ENCODE measurements at places on chromosomes 7 and 10. TPM values are rescaled to one million over a fixed set of nuclear protein-coding genes. Genes with fewer than 3 reads are reported as not detected.

Gene ADAM22
- total RNA-seq = 2.5 TPM

Gene GPAM
- total RNA-seq = 3.7 TPM

Gene TRIM50
- not detected for total RNA-seq

Gene CPN1
- not detected for total RNA-seq

Gene SLC26A3
- not detected for total RNA-seq

Gene FAM237B
- not detected for total RNA-seq

Gene THAP5
- 21.5 TPM for total RNA-seq

Gene PON3
- not detected for total RNA-seq

Gene CCDC3
- not detected for total RNA-seq

Gene OR2A7
- total RNA-seq = 6.1 TPM

Gene MUC3A
- not detected for total RNA-seq

Gene CXCL12
- not detected for total RNA-seq

GRCh38 chr10:18689498-18689897 lies 30.3 kb downstream of the ARL5B start:
- no peak for DNase-seq
- no peaks in the 10 kb centered on the region for H3K4me1 ChIP-seq
- H3K36me3 ChIP-seq = no peaks in the 10 kb centered on the region
- no peaks in the 10 kb centered on the region for H3K27me3 ChIP-seq
- no peak overlapping the region for H3K27ac ChIP-seq

- H3K36me3 ChIP-seq = no peaks in the 10 kb centered on the region
- H3K27me3 ChIP-seq = no peaks in the 10 kb centered on the region
- DNase-seq = peak; percentile 3
- H3K4me3 ChIP-seq = peak overlapping the region; percentile 72
- H3K4me1 ChIP-seq = no peaks in the 10 kb centered on the region
- peak overlapping the region; percentile 69 for H3K27ac ChIP-seq
Measured at GRCh38 chr10:99658622-99659030, 683 bp upstream of the ENTPD7 start.

DNA sequence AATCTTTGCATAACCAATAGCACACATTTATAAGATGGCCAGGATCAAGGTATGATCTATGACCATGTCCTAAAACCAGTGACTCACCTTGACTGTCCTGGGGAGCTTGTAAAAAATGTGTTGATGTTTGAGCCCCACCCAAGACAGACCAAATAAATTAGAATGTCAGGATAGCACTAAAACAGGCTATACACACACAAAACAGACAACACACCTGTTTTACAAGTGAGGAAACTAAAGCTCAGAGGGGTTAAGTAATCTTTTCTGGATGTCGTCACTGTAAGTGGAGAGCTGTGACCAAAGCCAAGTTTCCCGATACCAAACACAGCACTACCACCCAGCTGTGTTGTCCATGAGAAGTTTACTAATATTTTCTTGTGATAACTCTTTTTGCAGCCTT lies 84.5 kb downstream of the AVL9 start:
- no peak overlapping the region for H3K27ac ChIP-seq
- no peaks in the 10 kb centered on the region for H3K27me3 ChIP-seq
- peaks cover 6% of the 10 kb centered on the region for H3K36me3 ChIP-seq
- H3K4me3 ChIP-seq = no peak overlapping the region
- DNase-seq = no peak

- no peak overlapping the region for H3K4me3 ChIP-seq
- DNase-seq = no peak
Measured at GRCh38 chr10:32982293-32982709, 24.3 kb upstream of the ITGB1 start.

DNA sequence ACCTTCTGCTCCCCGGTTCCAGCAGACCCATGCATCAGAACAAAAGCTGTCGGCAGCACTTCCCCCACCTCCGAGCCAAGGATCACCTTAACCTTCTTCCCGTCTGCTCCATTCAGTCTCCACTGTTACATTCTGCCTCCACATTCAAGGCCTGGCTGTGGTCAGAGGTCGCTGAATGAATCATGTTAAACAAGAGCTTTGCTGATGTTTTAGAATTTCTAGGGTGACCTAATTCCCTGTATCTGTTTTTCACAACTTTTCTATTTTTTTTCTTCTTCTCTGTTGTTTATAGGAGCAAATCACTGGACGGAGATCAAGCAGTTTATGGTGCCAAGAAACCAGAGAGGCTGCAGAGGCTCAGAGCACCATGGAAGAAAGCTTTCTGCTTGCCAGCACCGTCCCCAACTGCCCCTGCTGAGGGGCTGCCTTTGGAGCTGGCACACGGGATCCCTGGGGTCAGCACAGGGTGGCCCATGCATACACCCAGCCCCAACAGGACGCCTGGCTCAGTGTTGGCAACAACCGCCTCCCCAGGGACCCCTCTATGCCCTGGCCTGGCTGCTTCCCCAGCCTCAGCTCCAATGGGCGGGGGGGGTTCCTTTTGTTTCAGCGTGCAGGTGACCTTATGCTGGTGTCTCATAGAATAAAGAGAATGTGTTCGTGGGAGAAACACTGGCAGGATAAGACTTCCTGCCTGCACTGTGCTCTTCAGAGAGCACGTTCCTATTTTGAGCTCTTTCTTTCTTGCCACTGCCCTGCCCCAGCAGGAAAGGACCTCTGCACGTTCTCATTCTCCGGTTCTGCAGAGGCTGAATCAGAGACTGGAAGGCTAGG lies 182.7 kb upstream of the LYZL2 start:
- H3K27me3 ChIP-seq = no peaks in the 10 kb centered on the region
- no peak overlapping the region for H3K27ac ChIP-seq
- H3K36me3 ChIP-seq = no peaks in the 10 kb centered on the region
- no peak overlapping the region for H3K4me3 ChIP-seq
- peak; percentile 11 for DNase-seq

DNA sequence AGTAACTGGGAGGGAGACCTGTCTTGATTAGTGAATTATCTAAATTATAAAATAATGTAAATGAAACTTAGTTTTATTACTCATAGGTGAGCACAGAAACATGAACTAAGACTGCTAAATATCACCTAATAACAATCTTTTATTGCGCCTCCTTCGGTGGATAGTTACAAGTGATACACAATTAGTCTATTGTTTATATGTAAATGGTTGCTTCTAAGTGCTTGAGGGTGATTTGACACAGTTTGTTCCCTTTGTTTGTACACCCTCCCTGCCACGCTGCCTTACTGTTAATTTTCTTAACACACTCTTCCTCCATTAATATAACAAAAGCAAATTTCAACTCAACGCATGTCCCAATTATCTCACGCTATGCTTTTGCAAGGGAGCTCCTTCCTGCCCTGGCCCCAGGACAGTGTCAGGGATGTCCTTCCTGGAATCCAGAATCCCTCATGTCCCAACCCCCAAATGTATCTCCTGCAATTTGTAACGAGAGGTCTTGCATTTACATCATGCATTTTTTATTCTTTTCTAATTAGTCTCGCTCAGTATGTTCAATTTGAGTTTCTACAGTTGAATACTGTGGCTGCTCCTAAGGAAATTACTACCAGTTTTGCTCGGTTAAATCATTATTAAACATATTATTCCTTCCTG lies 4.2 kb downstream of the NPSR1 start:
- H3K4me3 ChIP-seq = no peak overlapping the region
- no peaks in the 10 kb centered on the region for H3K4me1 ChIP-seq
- H3K27me3 ChIP-seq = no peaks in the 10 kb centered on the region
- no peak overlapping the region for H3K27ac ChIP-seq
- H3K36me3 ChIP-seq = no peaks in the 10 kb centered on the region
- DNase-seq = no peak

DNA sequence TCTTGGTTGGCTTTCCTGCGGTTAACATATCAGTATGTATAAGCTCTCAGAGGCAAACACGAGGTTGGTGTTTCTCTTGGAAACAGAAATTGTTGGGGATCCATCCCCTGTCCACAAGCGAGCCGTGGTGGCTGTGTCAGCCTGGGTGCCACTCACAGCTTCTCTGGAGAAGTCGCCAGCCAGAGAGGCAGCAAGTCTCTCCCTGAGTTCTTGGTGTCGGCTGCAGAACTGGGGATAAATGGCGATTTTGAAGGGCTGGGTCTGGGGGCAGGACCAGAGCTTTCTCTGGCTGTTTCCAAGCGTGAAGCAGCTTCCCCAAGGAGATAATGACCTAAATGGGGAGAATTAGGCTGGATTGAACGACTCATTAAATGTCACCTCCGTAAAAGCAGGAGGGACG lies 335.3 kb downstream of the GLRX3 start:
- H3K4me3 ChIP-seq = no peak overlapping the region
- no peaks in the 10 kb centered on the region for H3K27me3 ChIP-seq
- H3K4me1 ChIP-seq = no peaks in the 10 kb centered on the region
- no peak for DNase-seq
- H3K36me3 ChIP-seq = no peaks in the 10 kb centered on the region

DNA sequence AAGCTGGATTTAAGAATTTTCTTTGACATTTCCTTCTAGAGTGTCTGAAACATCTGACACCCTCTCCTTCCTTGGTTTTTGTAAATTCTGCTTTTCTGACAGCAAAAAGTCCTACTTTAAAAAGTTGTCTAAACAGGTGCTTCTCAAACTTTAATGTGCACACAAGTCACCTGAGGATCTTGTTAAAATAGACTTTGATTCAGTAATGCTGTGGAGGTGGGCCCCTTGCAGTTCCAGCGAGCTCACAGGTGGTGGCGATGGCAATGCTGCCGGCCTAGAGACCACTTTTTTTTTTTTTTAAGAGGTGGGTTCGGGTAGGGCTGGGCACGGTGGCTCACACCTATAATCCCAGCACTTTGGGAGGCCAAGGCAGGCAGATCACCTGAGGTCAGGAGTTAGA lies 77.1 kb downstream of the ABCC2 start:
- H3K27me3 ChIP-seq = no peaks in the 10 kb centered on the region
- no peak overlapping the region for H3K4me3 ChIP-seq
- H3K27ac ChIP-seq = no peak overlapping the region
- DNase-seq = no peak

GRCh38 chr10:11180228-11180627 lies 162.6 kb downstream of the CELF2 start:
- peak overlapping the region; percentile 95 for H3K27ac ChIP-seq
- H3K4me3 ChIP-seq = peak overlapping the region; percentile 50
- H3K4me1 ChIP-seq = peaks cover 86% of the 10 kb centered on the region
- peaks cover 3% of the 10 kb centered on the region for H3K36me3 ChIP-seq

- H3K4me3 ChIP-seq = no peak overlapping the region
- no peaks in the 10 kb centered on the region for H3K27me3 ChIP-seq
- no peak overlapping the region for H3K27ac ChIP-seq
- H3K36me3 ChIP-seq = no peaks in the 10 kb centered on the region
- no peak for DNase-seq
Measured at GRCh38 chr7:25392588-25393338, 164.5 kb upstream of the NPVF start.

GRCh38 chr10:104328646-104328895 lies 9.7 kb downstream of the ITPRIP start:
- H3K27me3 ChIP-seq = no peaks in the 10 kb centered on the region
- no peaks in the 10 kb centered on the region for H3K36me3 ChIP-seq
- H3K27ac ChIP-seq = peak overlapping the region; percentile 78
- peaks cover 65% of the 10 kb centered on the region for H3K4me1 ChIP-seq
- H3K4me3 ChIP-seq = peak overlapping the region; percentile 51

- H3K27ac ChIP-seq = peak overlapping the region; percentile 85
- peak overlapping the region; percentile 48 for H3K4me3 ChIP-seq
- H3K36me3 ChIP-seq = no peaks in the 10 kb centered on the region
- no peaks in the 10 kb centered on the region for H3K27me3 ChIP-seq
- peak; percentile 18 for DNase-seq
Measured at GRCh38 chr10:12130237-12130872, 878 bp downstream of the SEC61A2 start.

DNA sequence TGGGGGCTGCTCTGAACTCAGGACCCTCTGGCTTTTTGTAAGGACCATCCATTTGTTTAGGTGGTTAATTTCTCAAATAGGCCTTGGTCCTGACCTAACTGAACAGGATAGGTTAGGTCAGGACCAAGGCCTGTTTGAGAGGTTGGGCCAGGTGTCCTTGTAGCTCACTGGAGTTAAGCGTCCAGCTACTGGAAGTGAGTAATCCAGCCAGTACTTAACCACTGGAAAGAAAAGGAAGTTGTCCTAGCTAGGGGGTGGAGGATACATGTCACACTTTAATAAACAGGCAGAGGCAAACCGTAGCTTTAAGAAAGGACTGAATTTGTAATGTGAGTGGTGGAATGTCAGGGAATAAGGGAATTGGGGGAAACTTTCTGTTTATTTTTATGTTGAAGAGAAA lies 96.0 kb downstream of the GPR85 start:
- H3K27me3 ChIP-seq = no peaks in the 10 kb centered on the region
- no peaks in the 10 kb centered on the region for H3K36me3 ChIP-seq
- DNase-seq = no peak

- H3K4me1 ChIP-seq = no peaks in the 10 kb centered on the region
- H3K27me3 ChIP-seq = no peaks in the 10 kb centered on the region
- H3K4me3 ChIP-seq = no peak overlapping the region
- no peak for DNase-seq
- H3K36me3 ChIP-seq = no peaks in the 10 kb centered on the region
Measured at GRCh38 chr7:28481091-28481926, 69.0 kb downstream of the CREB5 start.

DNA sequence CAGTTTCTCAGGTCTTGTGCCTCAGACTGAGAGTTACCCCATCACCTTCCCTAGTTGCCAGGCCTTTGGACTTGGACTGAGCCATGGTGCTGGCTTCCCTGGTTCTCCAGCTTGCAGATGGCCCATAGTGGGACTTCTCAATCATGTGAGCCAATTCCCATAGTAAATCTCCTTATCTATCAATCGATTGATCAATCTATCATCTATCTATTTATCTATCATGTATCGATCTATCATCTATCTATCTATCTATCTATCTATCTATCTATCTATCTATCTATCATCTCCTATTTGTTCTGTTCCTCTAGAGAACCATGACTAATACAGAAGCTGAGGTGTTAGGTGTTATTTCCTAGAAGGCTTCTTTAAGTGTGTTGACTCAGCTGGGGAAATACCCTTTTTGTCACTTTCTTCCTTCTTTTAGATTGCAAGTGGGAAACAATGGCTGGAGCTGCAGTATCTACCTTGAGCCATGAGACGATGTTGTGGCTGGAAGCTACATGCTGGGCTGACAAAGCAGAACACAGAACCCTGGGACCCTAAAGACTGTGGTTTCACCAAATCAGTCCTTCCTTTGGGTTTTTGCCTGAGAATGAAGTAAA lies 234.7 kb upstream of the GLI3 start:
- no peak overlapping the region for H3K4me3 ChIP-seq
- H3K27ac ChIP-seq = no peak overlapping the region
- H3K36me3 ChIP-seq = no peaks in the 10 kb centered on the region
- no peak for DNase-seq
- H3K4me1 ChIP-seq = no peaks in the 10 kb centered on the region

DNA sequence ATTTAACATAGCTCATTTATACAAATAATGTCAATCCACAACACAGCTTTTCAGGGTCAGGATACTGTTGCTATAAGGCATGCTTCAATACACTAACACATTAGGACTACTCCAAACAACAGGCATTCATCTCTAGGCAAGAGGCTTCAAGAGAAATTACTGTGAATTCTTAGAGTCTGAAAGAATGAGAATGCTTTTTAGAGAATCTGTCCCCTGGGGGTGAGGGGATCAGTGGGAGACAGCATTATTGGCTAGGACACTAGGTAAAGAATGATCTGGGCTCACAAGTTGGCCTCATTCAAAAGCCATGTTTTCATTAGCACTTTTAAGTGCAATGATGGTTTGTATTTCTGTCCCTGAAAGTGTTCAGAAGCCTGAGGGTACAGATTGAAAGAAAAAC lies 132.6 kb downstream of the SEMA3D start:
- no peaks in the 10 kb centered on the region for H3K36me3 ChIP-seq
- no peak for DNase-seq
- no peaks in the 10 kb centered on the region for H3K27me3 ChIP-seq
- no peak overlapping the region for H3K4me3 ChIP-seq
- H3K4me1 ChIP-seq = no peaks in the 10 kb centered on the region

All from naive thymus-derived CD4-positive, alpha-beta T cell (primary cell).